ENCODE measurements at places on chromosomes 1 and 21. TPM values are rescaled to one million over a fixed set of nuclear protein-coding genes. Genes with fewer than 3 reads are reported as not detected.

GRCh38 chr1:96290033-96290432, 431.6 kb upstream of the PTBP2 start:
- no peak for DNase-seq

LAD1 gene
- 4.6 TPM for total RNA-seq

GRCh38 chr21:28338701-28339305, 653.9 kb downstream of the LTN1 start:
- no peak for DNase-seq

DNA sequence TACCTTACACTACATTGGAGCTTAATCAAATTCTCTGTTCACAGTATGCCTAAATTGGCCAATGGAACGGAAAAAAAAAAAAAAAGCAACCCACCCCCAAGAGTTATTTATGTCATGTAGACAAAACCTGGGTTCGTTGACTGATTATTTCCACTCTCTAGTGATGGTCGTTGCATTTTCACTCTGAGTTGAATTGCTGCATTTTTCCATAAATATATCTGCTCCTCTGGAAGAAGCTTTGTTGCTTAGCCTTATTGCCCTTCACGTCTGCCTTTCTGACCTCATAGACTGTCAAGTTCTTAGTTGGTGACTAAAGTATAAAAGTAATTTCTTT, 90.2 kb upstream of the RUNX1 start:
- DNase-seq: no peak

GRCh38 chr1:32733582-32734321, 31.2 kb upstream of the SYNC start:
- DNase-seq: peak; percentile 66

- no peak for DNase-seq
Observed at GRCh38 chr1:36731226-36732014, 248.7 kb upstream of the CSF3R start.

DNA sequence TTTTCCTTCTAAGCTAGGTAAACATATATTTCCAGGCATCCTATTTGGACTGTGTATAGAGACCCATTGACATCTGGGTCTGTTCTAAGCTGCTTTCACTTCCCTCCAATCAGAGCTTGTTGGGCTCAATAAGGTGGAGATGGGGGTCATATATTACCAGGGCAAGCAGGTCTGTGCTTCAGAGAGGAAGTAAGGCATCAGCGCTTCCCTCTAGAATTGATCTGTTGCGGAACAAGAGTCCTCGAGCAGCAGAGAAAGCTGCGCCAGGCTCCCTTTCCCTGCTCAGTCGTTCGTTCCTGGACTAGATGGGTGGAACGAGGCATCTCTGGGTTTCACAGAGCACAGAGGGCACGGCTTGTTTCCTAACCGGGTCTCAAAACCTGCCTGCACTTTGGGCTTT, 63.5 kb downstream of the DISC1 start:
- no peak for DNase-seq

GRCh38 chr1:112807117-112807516, 92.0 kb upstream of the PPM1J start:
- no peak for DNase-seq

TPTE gene
- total RNA-seq: not detected

NHLH1 gene
- total RNA-seq: 0.08 TPM

DNA sequence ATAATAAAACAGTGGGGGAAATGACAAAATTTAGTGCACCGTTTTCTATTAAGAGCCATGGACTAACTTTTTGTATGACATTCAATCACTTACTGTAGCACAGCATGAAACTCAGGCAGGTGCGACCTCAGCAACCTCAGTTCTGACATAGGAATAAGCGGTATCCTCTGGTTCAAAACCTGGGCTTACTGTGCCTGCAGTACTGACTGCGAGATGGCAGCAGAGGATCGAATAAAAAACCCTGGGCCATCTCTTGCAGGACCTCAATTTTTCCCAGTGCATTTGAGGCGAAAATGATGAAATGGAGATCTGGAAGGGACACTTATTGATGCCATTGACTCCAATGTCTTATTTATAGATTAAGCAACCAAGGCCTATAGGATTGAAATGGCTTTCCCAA, 214.7 kb downstream of the ADGRL2 start:
- no peak for DNase-seq

GRCh38 chr1:236144446-236145150, 2.3 kb downstream of the GPR137B start:
- no peak for DNase-seq

Data from liver (tissue), 10 donors.